Uterine smooth muscle cell (primary cell): ENCODE measurements at places on chromosomes 6 and 20. TPM values are rescaled to one million over a fixed set of nuclear protein-coding genes. Genes with fewer than 3 reads are reported as not detected.

CNKSR3 gene
- total RNA-seq, result 5.0 and 5.9 TPM in 2 replicates

ABCC10 gene
- total RNA-seq, result 18.4 and 24.6 TPM in 2 replicates

DSP gene
- 0.25 and 0.33 TPM in 2 replicates for total RNA-seq

HDGFL1 gene
- total RNA-seq, result not detected in 2 replicates

RSPH4A gene
- 0.11 and 0.12 TPM in 2 replicates for total RNA-seq

PTGIS gene
- 22.4 and 58.2 TPM in 2 replicates for total RNA-seq

CDH22 gene
- under 0.01 TPM in 1 of 2 replicates, not detected in the other for total RNA-seq

MAK gene
- not detected in 2 replicates for total RNA-seq

OOEP gene
- not detected in 2 replicates for total RNA-seq
